ENCODE measurements at places on chromosomes 2 and 18.

GRCh38 chr18:62354151-62354550 lies 29.0 kb downstream of the TNFRSF11A start:
- no peak for DNase-seq

GRCh38 chr2:57965961-57966360 lies 80.6 kb upstream of the VRK2 start:
- no peak for DNase-seq

GRCh38 chr2:201007584-201007998 lies 44.1 kb upstream of the ORC2 start:
- DNase-seq = no peak

GRCh38 chr18:809985-810642 lies 1.9 kb downstream of the YES1 start:
- no peak for DNase-seq

- no peak for DNase-seq
Measured at GRCh38 chr18:9092665-9093064, 9.8 kb upstream of the NDUFV2 start.

DNA sequence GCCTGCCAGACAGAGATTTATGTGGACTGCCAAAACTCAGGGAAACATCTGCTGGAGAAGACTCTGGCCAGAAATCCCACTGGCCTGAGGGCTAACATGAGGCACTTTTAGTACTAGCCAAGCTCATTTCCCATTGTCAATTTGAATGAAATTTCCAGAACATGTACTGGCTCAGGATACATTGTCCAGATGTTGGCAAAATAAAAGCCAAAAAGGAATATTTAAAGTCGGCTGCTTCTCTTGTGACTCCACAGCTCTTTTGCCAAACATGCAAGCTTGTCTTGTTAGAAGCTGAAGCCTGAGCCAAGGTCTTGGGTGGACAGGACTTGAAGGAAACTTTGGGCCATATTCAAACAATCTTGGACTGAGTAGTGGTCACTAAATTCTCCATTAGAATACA lies 215.5 kb downstream of the NCKAP5 start:
- DNase-seq = no peak

DNA sequence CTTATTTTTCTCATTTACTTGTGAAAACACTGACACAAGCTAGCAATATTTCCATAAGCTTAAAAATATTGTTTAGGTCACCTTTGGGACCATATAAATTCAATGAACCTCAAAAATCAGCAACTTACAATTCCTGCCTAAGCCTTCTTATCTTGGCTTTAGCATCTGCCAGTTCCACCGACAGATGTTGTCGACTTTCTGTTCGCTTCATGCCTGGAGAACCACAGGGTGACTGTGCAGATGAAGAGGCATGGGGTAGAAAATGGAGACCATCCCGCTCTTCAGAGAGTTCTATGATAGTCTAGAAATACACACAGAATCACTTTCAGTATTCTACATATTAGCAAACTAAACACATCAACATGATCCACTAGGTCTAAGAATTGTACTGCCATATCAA lies 64.2 kb downstream of the CCDC88A start:
- no peak for DNase-seq

- no peak for DNase-seq
Measured at GRCh38 chr2:209501579-209501978, 77.7 kb downstream of the MAP2 start.

DNA sequence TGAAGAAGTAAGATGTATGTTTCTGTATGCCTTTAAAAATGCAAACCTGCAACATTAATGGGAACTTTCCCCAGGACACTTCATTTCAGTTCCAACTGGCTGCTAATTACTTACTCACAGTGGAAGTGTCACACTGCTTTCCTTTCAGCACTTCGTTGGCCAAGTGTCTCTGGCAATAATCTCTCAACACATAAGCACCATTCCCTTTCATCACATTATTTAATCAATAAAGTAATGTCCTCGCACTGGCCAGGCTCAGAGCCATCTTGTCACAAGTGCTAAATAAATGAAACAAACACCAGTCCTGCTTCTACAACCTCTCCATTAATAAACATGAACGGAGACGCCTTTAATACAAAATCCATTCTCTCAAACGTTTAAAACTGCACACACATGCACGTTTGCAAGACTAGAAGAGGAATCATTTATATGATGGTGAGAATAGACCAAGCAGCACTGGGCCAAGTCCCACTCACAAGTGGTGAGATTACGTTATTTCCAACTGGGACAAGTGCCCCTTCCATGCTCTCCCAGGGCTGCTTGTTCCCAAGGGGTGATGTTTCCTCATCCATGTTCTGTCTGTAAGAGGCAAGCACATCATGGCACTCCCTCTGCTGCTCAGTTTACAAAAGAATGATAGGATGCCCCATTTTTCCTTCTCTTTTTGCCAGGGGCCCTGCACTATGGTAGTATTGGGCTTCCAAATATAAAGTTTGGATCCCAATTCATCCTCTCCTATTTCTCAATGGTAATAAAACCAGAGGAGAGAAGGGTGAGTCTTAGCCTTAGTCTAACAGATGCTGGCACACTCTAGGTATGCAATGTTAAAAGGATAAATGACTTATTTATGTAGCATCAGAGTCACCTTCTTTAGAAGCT lies 56.8 kb upstream of the ETAA1 start:
- DNase-seq = no peak

DNA sequence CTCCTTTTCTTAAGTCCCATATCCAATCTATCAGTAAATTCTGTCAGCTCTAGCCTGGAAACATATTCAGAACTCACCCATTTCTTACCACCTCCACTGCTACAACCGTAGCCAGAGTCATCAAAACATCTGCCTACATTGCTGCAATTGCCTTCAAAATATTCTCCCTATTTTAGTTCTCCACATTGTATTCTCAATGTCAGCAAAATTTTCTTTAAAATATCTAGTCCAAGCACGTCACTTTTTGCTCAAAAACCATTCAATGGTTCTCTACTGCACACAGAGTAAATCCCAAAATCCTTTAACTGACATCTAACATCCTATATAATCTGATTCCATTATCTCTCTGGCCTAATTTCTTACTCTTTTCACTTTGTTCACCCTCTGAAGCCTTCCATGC lies 68.5 kb upstream of the ERBB4 start:
- DNase-seq = no peak

- peak; percentile 56 for DNase-seq
Measured at GRCh38 chr2:28683100-28683706, 68.4 kb upstream of the PPP1CB start.

GRCh38 chr18:69483574-69483973 lies 82.9 kb downstream of the DOK6 start:
- DNase-seq = no peak

DNA sequence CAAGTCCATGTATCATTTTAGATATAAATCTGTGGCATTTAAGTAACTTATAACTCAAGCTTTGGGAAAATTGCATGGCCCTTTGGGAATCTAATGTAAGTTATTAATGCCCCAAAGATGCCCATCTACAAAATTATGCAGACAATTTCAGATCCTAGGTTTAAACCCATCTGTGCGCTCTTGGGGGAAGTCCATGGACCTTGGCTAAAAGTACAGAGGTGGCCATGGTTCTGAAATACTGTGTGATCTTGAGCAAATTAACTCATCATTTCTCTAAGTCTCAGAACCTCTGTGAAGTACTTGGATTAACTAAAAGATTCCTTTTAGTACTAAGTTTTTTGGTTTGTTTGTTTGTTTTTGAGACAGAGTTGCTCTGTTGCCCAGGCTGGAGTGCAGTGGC lies 19.5 kb downstream of the INPP1 start:
- no peak for DNase-seq

DNA sequence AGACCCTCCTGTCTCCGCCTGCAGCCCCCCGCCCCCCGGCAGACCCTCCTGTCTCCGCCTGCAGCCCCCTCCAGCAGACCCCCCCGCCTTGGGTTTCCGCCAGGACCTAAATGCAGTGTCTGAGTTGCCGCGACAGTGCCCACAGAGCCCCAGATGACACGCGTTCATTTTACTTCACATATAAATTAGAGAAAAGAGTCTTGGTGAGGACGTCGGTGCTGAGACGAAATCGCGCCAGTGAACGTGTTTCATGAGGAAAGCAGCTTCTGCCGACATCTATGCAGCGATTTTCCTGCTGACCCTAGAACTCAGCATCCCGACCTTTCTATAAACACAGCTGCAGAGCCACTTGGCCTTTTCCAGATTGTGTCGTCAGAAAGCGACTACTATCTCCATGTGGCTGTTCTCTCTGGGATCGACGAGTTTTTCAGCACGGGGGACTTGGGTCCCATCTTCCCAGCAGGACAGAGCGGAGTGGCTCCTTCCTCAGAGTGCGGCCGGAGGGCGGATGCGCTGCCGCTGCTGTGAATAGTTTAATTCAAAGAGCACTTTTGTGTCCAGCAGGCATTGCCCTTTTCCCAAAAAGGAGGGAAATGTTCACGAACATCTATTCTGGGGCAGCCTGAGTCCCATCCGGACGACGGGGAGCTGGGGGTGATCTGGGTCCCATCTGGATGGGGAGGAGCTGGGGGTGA lies 136.7 kb downstream of the NFATC1 start:
- DNase-seq = no peak

DNA sequence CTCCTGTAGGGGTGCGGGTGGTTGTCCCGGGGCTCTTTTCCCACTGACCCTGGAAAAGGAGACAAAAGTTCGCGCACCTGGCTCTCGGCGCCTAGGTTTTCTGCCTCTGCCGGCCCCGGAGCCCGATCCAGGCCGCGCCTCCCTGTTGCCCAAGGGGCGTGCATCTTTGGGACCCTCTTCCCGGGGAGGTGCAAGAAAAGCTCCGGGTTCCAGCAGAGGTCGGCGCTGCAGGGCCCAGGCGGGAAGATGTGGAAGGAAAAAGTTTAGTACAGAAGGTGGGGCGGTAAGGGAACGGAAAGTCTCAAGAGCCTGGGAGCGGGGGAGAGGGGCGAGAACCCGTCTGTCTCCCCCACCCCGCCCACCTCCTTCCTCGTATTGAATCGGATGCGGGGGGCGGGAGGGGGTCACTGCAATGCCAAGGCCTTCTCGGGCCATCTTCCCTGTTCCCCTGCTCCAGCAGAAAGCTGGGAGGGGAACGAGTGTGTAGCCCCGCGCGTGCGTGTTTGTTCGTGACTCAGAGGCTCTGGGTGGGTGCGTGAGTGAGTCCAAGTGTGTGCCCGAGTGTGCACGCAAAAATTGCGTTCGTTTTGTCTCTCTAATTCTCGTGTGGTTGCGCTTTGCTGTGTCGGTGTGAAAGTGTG lies 6.3 kb upstream of the EN1 start:
- DNase-seq = peak; percentile 29

Data from GM04504 (cell line).